ENCODE measurements at places on chromosomes 6 and 20.

GRCh38 chr6:48389146-48390043 lies 278.4 kb upstream of the PTCHD4 start:
- DNase-seq, result no peak

DNA sequence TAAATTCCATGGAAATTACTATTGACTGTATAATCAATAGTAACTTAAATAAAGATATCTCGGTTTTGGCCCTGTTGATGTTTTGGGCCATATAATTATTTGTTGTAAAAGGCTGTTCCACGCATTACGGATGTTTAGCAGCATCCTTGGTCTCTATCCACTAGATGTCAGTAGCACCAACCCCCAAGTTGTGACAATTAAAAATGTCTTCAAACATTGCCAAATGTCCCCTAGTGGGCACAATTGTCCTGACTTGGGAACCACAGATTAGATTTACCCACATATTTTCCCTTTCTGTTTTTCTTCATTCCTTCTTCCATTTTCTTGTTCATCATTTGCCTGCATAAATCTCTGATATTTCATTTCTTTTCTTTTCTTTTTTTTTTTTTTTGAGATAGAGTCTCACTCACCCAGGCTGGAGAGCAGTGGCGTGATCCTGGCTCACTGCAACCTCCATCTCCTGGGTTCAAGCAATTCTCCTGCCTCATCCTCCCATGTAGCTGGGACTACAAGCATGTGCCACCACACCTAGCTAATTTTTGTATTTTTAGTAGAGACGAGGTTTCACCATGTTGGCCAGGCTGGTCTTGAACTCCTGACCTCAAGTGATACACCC lies 13.6 kb upstream of the WFDC8 start:
- peak; percentile 13 for DNase-seq

DNA sequence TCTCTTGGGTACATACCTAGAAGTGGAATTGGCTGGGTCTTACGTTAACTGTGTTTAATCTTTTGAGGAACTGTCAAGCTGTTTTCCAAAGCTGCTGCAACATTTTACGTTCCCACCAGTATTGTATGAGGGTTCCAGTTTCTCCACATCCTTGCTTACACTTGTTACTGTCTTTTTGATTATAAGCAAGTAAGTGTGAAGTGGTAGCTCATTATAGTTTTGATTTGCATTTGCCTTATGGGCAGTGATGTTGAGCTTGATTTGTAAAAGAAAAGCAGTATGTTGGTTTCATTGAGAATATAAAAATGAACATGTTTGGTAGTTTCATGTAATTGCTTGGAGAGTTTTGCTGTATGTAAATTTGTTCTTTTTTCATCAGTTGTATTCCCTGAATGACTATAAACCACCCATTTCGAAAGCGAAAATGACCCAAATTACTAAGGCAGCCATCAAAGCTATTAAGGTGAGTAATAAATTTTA lies 40.4 kb downstream of the SCAF8 start:
- no peak for DNase-seq

DNA sequence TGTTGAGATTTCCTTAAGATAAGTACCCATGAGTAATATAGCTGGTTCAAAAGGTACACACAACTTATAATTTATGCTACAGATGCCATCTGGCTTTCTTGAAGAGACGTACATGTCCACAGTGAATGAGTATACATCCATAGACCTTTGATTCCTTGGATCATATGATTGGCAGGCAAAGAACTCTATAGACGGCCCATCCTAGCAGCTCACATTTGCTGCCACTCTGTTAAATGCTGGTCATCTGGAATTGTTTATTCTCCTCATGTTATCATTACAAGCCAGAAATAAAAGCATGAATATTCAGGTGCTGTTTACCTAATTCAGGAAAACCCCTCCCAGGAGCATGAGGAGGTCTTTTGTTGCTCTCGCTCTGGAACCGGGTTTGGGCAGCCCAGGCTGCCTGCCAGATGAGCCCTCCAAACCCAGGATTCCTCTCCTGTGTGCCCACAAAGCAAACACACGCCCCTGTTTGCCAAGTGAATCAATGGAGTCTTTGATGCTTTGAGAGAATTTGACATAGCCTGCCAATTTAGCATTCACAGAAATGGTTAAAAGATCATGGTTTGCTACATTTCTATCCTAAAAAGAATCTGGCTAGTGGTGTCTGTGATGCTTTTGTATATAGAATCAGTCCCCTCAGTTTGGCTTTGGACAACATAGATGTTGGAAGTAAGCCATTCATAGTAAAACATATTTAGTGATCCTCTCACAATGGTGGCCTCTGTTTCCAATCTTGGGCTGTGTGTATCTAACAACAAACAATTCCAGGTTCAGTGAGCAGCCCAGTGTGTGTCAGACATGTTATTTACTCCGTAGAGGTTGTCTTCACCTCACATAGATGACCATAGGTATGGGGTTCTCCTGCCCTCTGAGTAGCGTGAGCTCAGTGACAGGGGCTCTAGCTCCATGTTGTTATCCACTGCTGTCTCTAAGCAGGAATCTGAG lies 17.5 kb upstream of the PLCG1 start:
- no peak for DNase-seq

- DNase-seq, result no peak
These were observed 1.2 kb downstream of the SNTA1 start for GRCh38 chr20:33442136-33443005.

GRCh38 chr6:113277111-113277510 lies 580.0 kb upstream of the MARCKS start:
- peak; percentile 47 for DNase-seq

DNA sequence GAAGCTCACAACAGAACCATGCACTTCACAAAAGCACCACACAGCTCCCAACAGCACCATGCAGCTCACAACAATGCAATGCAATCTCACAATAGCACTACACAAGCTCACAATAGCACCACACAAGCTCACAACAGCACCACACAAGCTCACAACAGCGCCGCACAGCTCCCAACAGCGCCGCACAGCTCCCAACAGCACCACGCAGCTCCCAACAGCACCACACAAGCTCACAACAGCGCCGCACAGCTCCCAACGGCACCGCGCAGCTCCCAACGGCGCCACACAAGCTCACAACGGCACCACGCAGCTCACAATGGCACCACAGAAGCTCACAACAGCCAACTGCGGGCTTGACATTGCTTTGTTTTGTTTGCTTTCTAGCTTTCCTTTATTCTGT lies 198.1 kb downstream of the DLL1 start:
- DNase-seq, result no peak

DNA sequence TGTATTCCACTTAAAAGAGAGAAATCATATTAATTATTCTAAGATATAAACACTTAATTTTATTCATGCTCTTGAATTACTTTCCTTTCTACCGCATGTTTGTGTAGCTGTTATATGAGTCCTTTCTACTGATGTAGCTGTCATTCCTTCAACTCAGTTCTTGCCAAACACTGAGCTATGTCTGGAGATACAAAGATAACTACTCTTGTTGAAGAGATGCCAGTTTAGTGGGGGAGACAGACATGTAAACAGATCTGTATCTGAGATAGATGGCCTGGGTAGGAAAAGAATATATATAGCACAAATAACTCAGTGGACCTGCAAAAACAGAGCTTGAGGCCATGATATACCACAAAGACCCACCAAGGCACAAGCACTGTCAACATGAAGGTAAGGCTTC lies 157.3 kb downstream of the BTBD9 start:
- peak; percentile 27 for DNase-seq

DNA sequence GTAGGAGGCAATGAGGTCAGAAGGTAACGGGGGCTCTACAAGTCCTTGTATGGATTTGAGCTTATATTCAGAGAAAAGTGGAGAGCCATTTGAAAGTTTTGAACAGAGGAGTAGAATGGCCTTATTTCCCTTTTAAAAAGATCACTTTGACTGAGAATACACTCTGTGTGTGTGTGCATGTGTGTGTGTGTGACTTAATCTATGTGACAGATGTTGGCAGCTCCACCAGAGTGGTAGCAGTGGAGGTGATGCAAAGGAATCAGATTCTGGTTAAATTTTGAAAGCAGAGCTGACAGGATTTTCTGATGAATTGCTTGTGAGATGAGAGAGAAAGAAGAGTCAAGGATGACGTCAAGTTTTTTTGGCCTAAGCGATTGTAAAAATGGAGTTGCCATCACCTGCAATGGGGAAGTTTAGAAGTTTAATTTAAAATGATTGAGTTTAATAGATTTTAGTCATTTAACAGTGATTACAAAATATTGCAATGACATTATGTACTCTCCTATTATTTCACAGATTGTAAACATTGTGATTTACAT lies 172.2 kb upstream of the HEY2 start:
- DNase-seq, result no peak

DNA sequence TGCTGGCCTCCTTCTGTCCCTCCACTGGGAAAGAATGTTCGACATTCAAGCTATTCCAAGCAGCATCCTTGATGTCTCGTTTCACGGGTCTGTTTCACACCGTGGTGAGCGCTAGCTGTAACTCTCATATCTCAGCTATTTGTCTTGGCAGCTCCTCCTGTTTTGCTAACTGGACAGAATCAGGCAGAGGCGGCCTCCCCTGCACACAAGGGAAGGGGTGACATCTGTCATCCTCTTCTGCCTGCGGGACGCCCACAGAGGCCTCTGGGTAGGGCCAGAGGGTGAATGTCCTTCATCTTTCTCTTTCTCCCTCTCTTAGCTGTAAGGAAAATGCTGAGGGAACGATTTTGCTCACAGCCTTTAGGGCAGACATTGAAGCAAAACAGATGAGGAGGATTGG lies 232.8 kb upstream of the GMDS start:
- DNase-seq, result no peak

DNA sequence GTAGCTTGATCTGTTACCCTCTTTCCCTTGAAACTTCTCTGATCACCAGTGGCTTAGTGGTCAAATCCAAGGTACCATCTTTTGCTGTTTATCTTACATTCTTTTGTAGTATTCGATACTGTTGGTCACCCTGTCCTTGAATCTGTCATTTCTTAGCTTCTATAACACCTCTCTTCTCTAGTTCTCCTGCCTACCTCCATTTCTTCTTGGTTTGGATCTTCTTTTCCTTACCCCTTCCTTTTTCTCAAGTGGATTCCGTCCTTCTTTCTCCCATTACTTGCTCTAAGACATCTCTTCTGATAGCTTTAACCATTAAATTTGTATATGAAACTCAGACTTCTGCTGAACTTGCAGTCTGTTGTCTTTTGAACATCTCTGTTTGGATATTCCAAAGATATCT lies 39.9 kb downstream of the QKI start:
- no peak for DNase-seq

- peak; percentile 59 for DNase-seq
These were observed 43.9 kb downstream of the PLCB4 start for GRCh38 chr20:9112541-9113515.

GRCh38 chr6:168043848-168044415 lies 35.1 kb downstream of the FRMD1 start:
- DNase-seq, result no peak

GRCh38 chr6:30578051-30578450 lies 6.8 kb downstream of the ABCF1 start:
- DNase-seq, result no peak

GRCh38 chr6:111994791-111995190 lies 59.1 kb upstream of the CCN6 start:
- DNase-seq, result no peak

DNA sequence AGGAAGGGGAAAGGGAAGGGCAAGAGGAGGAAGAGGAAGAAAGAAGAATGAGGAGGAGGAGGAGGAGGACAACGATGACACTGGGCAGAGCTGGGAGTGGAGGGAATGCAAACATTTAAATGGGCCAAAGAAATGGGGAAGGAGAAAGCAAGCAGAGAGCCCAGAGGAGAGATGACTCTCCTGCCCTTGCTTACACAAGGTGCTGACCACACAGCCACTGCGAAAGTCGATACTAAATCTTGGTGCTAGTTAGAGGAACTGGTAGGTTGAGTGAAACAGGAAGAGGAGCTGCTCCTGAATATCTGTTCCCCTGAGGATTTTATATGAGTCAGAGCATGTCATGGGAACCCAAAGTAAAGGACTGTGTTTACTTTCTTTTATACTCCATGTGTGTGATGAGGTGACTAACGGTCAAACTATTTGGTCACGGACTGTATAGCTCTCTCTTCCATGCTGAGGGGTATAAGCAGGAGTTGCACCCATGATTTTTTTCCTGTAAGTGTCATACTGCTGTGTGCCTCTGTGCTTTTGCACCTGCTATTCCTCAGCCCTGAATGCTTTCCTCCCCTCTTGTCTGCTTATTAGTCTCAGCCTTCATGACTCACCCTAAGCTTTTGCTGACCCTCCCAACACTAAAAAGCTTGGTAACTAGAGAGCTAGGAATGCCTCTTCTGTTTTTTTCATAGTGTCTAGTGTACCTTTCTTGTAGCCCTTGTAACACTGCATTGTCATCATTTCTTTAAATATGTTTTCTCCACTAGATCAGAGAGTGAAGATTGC lies 9.5 kb upstream of the PAQR8 start:
- DNase-seq, result peak; percentile 85

- no peak for DNase-seq
These were observed 290.0 kb downstream of the PACRG start for GRCh38 chr6:163017801-163018200.

GRCh38 chr6:168828035-168828434 lies 387.1 kb downstream of the SMOC2 start:
- no peak for DNase-seq

DNA sequence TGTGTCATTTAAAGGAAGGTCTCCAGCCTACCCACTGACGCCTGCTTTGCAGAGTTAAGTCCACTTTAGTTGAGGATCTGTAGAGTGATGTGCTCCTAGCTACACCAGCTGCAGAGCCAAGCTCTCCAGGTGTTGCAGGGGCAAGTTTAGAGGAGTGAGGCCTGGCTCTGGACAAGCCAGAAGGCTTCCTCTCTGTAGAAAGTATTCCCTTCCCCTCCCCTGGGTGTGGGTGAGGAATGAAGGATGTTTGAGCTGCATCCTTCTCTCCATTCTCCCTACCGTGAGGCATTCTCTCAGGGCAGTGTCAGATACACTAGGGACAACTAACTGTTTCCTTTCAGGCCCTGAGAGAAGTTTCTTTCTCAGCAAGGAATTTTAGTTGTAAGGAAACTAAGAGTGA lies 66.5 kb downstream of the ELOVL5 start:
- DNase-seq, result no peak

DNA sequence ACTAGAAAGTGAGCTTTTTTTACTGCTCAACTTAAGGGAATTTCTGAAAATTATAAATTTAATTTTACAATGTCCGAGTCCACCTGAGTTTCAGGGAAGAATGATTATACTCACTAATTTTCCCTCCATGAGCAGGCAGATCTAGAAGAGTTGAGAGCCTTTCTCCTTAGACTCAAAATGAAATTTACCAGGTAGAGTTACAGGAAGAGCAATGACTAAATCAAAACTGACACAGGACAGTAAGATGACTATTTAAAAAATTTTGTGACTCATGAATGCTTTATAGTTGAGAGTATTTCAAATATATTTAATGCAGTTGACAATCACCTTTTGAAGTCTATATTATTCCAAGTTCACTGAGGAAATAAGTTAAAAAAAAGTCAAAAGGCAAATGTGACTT lies 198.1 kb upstream of the NRSN1 start:
- DNase-seq, result no peak

Measured in endothelial cell of umbilical vein (primary cell).